ENCODE measurements at places on chromosomes 6 and 20. TPM values are rescaled to one million over a fixed set of nuclear protein-coding genes. Genes with fewer than 3 reads are reported as not detected.

Gene NR2E1
- not detected for total RNA-seq

Gene SNAP25
- 5.1 TPM for total RNA-seq

Gene FAM83B
- total RNA-seq: not detected

Gene SLC22A7
- not detected for total RNA-seq

Gene SIM1
- total RNA-seq: not detected

Gene BHLHE23
- total RNA-seq: not detected

Gene COL9A3
- total RNA-seq: 11.8 TPM

Gene OPN5
- total RNA-seq: not detected

Gene POM121L2
- not detected for total RNA-seq

DNA sequence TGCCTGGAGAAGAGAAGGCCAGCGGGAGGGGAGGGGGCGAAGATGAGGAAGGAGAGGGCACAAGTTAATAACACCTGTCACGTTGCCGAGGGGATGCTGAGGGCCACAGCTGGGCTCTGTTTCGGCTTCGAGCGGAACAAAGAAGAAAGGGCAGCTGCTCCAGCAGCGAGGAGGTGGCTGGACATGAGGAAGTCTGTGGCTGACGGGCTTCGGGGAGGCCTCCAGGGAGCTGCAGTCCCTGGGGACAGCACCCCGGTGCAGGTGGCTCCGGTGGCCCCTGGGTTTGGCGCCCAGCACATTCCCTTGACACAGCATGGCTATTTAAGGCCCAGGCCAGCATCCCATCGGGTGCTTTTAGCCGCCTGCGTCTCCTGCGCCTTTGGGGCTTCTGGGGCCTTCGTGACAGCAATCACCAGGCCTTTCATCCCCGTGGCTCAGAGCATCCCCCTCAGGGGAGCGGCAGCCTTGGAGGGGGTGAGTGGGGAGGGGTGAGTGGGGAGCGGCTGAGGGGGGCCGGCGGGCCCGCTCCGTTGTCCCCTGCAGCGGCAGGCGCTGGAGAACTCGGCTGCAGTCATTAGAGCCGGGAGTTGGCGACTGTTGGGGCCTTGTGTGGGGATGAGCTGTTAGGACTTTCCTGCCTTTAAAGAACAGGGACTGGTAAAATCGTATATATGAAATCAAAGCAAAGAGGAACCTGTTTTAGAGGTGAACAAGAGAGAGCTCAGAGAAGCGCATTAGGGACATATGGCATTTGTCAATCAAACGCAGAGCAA lies 99.0 kb downstream of the TMEM242 start:
- H3K36me3 ChIP-seq: no peaks in the 10 kb centered on the region
- H3K4me1 ChIP-seq: peaks cover 13% of the 10 kb centered on the region
- no peak overlapping the region for H3K4me3 ChIP-seq
- no peaks in the 10 kb centered on the region for H3K27me3 ChIP-seq
- DNase-seq: no peak

GRCh38 chr6:20791074-20791473 lies 256.8 kb downstream of the CDKAL1 start:
- H3K27ac ChIP-seq: no peak overlapping the region
- no peak overlapping the region for H3K4me3 ChIP-seq
- DNase-seq: no peak
- no peaks in the 10 kb centered on the region for H3K4me1 ChIP-seq
- H3K36me3 ChIP-seq: no peaks in the 10 kb centered on the region

GRCh38 chr20:44576297-44576696 lies 6.1 kb upstream of the PKIG start:
- no peak overlapping the region for H3K4me3 ChIP-seq
- no peaks in the 10 kb centered on the region for H3K36me3 ChIP-seq
- H3K27me3 ChIP-seq: no peaks in the 10 kb centered on the region
- peak overlapping the region; percentile 95 for H3K27ac ChIP-seq
- DNase-seq: no peak

DNA sequence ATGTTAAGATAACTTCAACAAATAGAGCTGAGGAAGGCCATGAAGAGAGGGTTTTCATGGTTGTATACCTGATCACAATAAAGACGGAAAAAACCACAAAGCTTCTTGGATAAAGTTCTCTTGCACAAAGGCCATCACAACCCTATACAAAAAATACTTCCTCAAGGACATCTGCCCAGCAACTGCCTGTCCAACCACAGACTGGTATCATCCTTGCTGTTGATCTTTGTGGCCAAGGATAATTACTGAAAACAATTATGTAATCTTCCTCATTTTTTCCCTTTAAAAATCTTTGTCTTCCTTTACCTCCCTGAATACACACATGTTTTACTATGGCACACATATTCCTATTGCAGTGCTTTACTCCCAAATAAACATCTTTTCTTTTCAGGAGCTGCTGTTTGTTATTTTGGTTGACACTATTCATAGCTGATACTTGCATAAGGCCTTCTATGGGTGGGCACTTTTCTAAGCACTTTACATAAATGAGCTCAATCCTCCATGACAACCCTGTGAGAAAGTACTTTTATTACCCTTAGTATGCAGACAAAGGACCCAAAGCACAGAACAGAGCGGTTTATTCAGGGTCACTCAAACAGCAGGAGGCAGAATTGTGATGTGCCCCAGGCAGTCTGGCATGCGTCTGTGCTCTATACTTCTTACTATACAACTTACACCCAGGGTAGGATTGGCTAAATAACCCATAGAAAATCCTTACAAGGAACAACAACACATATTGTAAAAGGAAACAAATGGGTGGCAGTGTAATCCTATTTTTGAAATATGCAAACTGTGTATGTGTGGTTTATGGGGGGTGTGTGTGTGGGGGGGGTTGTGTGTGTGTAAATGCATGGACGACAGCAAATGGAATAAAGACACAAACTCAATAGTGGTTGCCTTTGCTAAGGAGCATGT lies 35.1 kb downstream of the SNRNP48 start:
- no peak for DNase-seq
- H3K4me1 ChIP-seq: no peaks in the 10 kb centered on the region
- no peaks in the 10 kb centered on the region for H3K27me3 ChIP-seq
- no peak overlapping the region for H3K4me3 ChIP-seq

GRCh38 chr6:6319952-6320811 lies at the start of gene F13A1:
F13A1 (minus strand) TSS chr6:6320662; CDS start chr6:6318664, 1,998 bp downstream.
- H3K4me1 ChIP-seq: no peaks in the 10 kb centered on the region
- no peak for DNase-seq
- no peak within 1 kb of the TSS for H3K4me3 ChIP-seq
- peaks cover 34% of the 10 kb centered on the region for H3K27me3 ChIP-seq
- no peaks in the 10 kb centered on the region for H3K36me3 ChIP-seq

DNA sequence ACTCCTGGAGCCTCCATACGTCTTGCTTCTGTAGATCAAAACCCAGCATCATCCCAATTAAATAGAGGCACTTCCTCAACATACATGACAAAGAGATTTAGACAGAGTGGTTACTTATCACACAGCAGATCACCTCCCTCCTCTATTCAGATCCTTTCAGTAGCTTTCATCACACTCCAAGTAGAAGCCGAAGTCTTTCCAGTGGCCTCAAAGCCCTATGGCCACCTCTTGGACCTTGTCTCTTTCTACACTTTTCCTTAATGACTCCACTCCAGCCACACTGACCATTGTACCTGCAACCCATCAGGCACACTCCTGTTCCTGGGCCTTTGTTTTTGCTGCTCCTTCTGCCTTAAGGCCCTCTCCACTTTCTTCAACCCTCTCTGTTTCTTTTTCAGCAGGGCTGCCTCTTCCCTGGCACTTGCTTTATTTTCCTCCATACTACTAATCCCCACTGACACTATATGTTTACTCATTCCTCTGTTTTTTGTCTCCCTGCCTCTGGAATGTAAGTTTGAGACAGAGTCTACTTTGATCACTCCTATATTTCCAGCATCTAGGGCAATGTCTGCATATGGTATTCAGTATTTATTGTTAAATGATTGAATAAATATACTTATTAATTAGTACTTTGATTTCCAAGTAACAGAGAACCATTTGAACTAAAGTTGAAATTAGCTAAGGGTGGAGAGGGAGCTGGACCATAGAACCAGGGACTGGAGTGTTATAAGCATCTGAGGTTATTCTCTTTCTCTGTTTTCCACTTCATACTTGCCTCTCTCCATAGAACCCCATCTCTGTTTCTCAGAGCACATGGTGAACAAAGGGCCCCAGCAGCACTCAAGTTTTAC lies 43.4 kb upstream of the TRAM2 start:
- no peak overlapping the region for H3K27ac ChIP-seq
- no peaks in the 10 kb centered on the region for H3K27me3 ChIP-seq
- no peak overlapping the region for H3K4me3 ChIP-seq
- DNase-seq: no peak

GRCh38 chr6:6466967-6467761 lies 121.4 kb upstream of the LY86 start:
- no peaks in the 10 kb centered on the region for H3K27me3 ChIP-seq

GRCh38 chr6:31829633-31830283 lies 2.2 kb downstream of the HSPA1B start:
- no peak for DNase-seq
- peak overlapping the region; percentile 56 for H3K4me3 ChIP-seq
- H3K36me3 ChIP-seq: no peaks in the 10 kb centered on the region

- no peak overlapping the region for H3K27ac ChIP-seq
- no peaks in the 10 kb centered on the region for H3K27me3 ChIP-seq
- H3K4me1 ChIP-seq: no peaks in the 10 kb centered on the region
- no peak overlapping the region for H3K4me3 ChIP-seq
Measured at GRCh38 chr20:48846516-48847492, 19.0 kb upstream of the PREX1 start.

DNA sequence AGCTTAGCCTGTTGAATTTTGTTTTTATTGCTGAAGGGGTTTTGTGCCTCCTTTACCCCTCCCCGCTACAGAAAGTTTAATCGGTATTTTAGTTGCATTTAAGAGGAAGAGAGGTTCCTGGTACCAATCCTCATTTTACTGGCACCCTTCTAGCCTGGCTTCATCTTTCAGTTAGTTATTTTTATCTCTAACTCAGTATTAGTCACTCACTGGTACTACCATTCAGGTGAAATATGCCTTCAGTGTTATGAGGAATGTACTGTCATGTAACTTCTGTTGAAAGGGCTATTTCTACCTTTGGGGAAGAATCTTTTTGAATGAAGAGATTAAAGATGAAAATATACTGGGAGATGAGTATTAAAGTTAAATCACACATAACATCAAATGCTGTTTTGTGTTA lies 211.8 kb downstream of the CDKAL1 start:
- no peak overlapping the region for H3K4me3 ChIP-seq
- H3K4me1 ChIP-seq: no peaks in the 10 kb centered on the region
- DNase-seq: no peak
- H3K36me3 ChIP-seq: no peaks in the 10 kb centered on the region
- H3K27ac ChIP-seq: no peak overlapping the region

DNA sequence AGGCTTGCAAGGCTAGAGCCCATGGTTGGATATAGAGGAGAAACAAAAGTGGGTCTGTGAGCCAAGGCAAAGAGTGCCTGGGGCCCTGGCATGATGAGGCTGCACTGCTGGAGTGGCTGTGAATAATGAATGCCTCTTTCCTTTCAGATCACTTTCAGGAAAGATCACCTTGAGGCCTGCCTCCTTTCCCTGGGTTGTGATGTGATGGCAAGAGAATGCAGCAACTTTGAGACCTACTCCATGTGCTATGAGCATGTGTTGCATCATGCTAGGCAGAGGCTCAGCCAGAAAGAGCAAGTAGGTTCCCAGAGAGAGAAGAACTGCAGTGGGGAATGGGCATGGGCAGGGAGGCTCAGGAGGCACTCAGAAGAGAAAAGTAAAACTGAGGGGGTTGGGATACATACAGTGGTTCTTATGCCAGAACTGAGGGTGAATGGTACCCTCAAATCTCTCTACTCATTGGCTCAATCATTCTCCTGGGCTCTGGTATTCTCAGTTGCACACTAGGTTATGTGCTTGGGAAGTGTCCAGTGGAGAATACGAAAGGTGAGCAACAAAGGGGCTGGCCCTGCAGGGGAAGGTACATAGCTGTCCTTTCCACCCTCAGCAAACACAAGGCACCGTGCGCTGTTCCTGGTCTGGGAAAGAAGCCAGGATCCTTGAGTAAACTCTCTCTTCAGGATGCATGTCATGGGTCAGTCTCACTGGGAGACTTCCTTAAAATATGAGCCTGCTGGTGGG lies 45.9 kb downstream of the CD164 start:
- H3K27ac ChIP-seq: no peak overlapping the region
- no peaks in the 10 kb centered on the region for H3K36me3 ChIP-seq
- DNase-seq: no peak
- H3K4me3 ChIP-seq: no peak overlapping the region
- no peaks in the 10 kb centered on the region for H3K27me3 ChIP-seq
- no peaks in the 10 kb centered on the region for H3K4me1 ChIP-seq

- no peaks in the 10 kb centered on the region for H3K27me3 ChIP-seq
- H3K4me3 ChIP-seq: no peak overlapping the region
Measured at GRCh38 chr6:125421836-125422235, 120.1 kb upstream of the HDDC2 start.

DNA sequence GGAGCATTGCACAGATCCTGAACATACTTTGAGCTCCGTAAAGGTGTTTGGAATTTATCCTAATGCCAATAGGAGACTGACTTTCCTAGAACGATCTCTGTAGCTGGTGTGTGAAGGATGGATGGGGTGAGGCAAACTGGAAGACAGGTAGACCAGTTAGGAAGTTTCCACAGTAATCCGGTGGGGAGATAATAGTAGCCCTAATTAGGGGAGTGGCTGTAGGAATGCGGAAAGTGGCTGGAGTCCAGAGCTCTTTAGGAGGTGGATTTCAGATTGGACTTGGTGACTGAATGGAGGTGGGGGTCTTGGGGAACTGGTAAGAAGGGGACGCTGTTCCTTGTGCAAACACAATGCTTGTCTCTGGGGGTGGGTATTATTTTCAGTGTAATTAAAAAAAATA lies 146.3 kb downstream of the SOX4 start:
- no peaks in the 10 kb centered on the region for H3K27me3 ChIP-seq
- H3K4me3 ChIP-seq: no peak overlapping the region
- H3K4me1 ChIP-seq: no peaks in the 10 kb centered on the region
- no peak for DNase-seq
- H3K27ac ChIP-seq: no peak overlapping the region
- no peaks in the 10 kb centered on the region for H3K36me3 ChIP-seq

GRCh38 chr6:5294392-5295211 lies 33.3 kb downstream of the FARS2 start:
- H3K27me3 ChIP-seq: no peaks in the 10 kb centered on the region
- no peaks in the 10 kb centered on the region for H3K4me1 ChIP-seq
- no peak overlapping the region for H3K27ac ChIP-seq

- no peak for DNase-seq
- peaks cover 5% of the 10 kb centered on the region for H3K4me1 ChIP-seq
- H3K4me3 ChIP-seq: no peak overlapping the region
- no peaks in the 10 kb centered on the region for H3K36me3 ChIP-seq
Measured at GRCh38 chr20:10902576-10903282, 228.9 kb upstream of the JAG1 start.

Data from sigmoid colon (tissue), 7 donors.